ENCODE measurements at places on chromosomes 1 and 21. TPM values are rescaled to one million over a fixed set of nuclear protein-coding genes. Genes with fewer than 3 reads are reported as not detected.

DNA sequence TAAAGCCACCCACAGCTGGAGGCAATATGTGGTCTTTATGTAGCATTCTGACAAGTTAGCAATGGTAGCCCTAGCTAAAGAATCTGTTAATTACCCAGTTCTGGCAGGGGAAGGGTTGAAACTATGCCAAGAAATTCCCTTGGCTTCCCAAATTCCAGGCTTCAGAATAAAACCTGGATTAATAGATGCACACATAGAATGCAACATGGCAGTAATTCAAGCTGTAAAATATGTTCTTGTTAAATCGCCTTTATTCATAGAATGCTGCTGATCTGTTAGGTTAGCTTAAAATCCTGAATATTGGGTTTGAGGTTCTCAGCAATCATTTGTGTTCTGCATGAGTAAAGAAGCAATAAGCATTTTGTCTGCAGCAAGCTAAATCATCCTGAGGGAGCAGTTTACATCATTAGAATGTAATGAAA lies 80.1 kb downstream of the ZNF326 start:
- no peak for DNase-seq

DNA sequence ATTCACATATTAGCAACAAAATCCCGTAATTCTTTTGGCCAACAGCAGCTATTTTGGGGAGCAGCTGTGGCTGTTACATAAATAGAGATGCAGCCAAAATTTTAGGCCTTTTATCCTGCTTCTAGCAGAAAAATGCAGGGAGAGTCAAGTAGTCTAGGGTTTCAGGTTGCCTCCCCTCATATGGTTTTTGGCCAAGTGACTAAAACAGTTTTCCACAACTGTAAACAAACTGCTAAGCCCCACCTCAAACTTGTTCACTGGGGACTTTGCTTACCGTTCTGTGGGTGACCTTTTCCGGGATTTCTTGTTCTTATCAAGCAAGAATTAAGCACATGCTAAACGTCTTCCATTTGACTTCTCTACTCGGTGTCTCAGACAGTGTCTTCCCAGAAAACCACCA lies 133.4 kb downstream of the EDEM3 start:
- no peak for DNase-seq

UBXN11 gene
- total RNA-seq, result 12.0 TPM

DNA sequence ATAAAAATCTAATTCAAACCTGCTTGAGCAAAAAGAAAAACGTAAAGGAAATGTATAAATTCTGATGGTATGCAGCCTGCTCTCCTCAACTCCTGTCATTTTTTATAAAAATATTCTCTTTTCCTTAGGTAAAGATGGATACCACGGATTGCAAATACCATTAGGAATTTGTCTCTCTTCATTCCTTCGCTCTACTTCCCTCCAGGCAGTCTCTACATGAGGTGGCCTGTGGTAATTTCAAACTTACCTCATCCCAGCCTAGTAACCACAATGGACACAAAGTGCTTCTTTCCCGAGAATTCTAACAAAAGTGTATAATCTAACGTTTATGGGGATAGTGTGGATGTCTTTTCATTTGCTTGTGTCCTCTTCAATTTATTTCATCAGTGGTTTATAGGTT lies 239.5 kb upstream of the LRRC7 start:
- no peak for DNase-seq

- DNase-seq, result no peak
These were observed 3.9 kb upstream of the SLC27A3 start for GRCh38 chr1:153771261-153771660.

- peak; percentile 97 for DNase-seq
These were observed 9.1 kb downstream of the LMNA start for GRCh38 chr1:156123356-156124196.

DNA sequence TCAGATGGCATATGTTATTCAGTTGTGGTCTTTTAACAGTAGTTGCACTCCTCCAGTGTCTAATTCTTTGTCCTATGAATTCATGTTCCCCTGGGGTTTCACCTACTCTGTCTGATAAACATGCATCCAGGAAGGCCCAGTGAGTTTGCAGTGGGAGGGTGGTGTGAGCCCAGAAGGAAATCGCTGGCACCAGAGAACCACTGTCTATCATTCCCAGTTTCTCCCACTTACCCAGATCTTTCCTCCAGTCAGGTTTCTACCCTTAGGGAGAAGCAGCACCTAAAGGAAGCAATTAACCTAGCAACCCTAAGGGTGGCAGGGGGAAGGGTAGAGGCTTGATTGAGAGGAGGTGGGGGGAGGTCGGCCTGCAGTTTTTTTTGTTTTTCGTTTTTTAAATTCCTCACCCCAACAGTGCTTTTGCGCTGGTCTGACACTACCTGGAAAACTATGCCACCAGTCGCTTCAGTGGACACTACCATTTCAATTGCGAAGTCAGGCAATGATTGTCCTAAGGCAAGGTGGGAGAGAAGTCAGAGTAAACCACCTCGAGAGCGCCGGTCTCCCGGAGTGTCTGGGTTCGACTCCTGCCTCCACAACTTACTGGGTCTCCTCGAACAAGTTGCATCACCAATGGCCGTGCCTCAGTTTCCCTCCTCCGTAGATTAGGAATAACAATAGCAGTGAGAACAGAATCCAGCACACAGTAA lies 766 bp upstream of the SLC44A3 start:
- DNase-seq, result no peak

GRCh38 chr21:33101300-33101911 lies 31.5 kb downstream of the OLIG1 start:
- no peak for DNase-seq

AMY2A gene
- total RNA-seq, result not detected

TLR5 gene
- total RNA-seq, result 2.4 TPM

FAM177B gene
- not detected for total RNA-seq

CTSK gene
- total RNA-seq, result 44.6 TPM

GRCh38 chr21:37688952-37689659 lies 227.2 kb downstream of the KCNJ6 start:
- no peak for DNase-seq

- no peak for DNase-seq
These were observed 161.8 kb upstream of the PDE4B start for GRCh38 chr1:65630855-65631254.

DNA sequence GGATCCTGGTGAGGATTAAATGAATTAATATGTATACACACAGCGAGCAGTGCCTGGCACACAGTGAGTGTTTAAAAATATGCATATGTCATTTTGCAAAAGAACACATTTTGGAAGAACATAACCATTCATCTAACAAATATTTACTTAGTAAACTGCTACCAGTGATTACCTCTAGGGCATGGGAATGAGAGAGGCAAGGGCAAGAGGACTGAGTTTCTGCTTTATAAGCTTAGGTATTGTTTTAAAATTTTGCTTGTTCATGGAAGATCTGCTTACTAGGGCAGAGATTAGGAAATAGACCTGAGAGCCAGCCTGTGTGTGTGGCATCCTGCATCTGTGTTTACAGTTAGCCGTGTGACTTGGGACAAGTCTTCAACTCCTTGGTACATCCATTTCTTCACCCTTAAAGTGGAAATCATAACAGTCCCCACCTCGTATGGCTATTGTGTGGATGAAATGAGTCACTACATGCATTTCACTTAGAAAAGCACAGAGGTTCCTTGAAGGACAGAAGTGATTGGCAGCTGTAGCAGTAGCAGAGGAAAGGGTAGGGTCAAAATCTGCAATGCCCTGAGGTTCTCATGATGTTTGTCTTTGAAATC lies 198.5 kb upstream of the FMN2 start:
- DNase-seq, result no peak

DNA sequence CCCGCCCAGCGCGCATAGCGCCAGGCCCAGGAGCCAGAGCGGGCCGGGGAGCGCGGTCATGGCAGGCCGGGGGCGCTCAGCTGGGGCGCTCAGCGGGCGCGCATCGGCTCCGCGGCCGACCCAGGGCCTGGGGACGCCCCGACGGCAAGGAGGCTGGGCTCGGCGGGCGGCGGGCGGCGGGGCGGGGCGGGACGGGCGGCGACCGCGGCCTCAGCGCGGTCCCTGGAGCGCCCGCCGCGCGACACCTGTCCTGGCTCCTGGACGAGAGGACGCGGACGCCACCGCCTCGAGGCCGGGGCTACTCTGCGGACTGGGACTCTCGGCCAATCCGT lies 273 bp downstream of the BMP8B start:
- DNase-seq, result no peak

LRRC40 gene
- total RNA-seq, result 30.9 TPM

ERRFI1 gene
- 21.7 TPM for total RNA-seq

DSTYK gene
- 10.2 TPM for total RNA-seq

GRCh38 chr1:1894354-1895059 lies 3.6 kb upstream of the GNB1 start:
- DNase-seq, result no peak

DNA sequence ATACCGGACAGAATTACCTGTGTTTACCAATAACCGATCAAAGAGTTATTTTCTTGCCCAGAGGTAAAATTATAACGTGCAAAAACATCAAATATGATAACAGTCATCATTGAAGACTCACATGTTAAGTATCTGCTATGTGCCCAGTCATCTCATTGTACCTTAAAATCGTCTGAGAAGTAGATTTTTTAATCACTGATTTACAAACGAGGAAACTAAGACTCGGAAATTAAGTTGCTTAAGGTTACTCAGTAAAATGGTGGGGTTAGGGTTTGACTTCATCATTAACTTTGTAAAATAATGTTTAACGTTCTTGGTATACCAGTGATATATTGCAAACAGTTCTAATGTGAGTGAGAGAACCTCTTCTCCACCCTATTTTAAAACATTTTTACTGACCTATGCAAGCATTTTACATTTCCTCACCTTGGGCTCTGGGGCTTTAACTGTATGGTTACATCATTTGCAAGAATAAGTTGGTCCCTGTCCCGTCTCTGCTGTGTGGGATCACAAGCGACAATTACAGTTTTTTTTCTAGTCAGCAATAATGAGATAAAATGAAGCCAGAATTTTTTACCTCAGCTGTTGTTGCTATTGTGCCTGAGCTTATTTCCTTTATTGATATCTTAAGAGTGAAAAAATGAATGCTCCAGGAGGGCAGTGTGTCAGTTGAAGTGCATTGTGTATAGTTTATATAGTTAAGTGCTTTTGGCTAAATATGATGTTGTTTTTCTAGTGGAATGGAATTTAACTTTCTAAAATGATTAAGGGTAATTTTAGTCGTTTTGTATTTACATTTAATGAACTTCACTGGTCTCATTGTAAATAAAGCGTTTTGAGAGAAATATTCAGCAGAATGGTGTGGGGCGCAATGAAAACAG lies 2.7 kb downstream of the RPRD2 start:
- DNase-seq, result no peak

DNA sequence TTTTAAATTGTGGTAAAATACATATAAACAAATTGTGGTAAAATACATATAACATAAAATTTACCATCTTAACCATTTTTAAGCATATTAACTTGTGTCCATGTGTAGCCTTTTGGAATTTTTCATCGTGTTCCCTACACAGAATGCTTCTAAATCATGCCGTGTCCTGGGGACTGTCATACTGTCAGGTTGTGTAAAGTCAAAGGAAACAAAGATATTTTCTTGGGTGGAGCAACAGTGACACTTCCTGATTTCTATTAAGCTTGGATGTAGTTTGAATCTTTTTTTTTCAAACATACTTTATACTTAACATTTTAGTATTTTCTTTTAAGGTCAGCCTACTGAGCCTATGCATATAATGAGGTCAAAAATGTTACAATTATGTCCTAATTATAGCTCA lies 32.3 kb downstream of the DOP1B start:
- no peak for DNase-seq

DNA sequence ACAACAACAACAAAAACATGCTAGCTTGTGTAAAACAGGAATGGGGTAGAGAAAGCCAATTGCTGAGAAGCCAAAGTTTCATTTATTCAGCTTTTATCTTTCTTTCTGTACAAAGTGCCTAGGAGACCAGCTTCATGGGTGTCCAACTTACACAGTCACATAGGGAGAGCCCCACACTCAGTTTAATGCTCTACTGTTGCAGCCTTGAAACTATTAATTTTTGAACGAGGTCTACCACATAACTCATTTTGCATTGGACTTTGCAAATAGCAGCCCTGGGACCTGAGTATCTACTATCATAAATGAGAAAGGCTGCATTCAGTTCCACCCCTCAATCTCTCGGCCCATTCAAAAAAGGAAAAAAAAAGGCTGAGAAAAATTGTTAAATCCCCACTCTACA lies 98.8 kb downstream of the ZNF644 start:
- DNase-seq, result no peak

GRCh38 chr1:163789911-163790310 lies 468.2 kb downstream of the NUF2 start:
- no peak for DNase-seq

PLEKHG5 gene
- total RNA-seq, result 1.6 TPM

SYCP1 gene
- not detected for total RNA-seq

DNA sequence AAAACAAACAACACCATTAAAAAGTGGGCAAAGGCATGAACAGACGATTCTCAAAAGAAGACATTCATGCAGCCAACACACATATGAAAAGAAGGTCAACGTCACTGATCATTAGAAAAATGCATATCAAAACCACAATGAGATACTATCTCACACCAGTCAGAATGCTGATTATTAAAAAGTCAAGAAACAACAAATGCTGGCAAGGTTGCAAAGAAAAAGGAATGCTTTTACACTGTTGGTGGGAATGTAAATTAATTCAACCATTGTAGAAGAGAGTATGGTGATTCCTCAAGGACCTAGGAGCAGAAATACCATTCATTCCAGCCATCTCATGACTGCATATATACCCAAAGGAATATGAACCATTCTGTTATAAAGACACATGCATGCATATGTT lies 419.6 kb downstream of the NEGR1 start:
- DNase-seq, result no peak
